ENCODE measurements at places on chromosomes 1 and 21.
A peak's percentile ranks its signal among the peaks of the same experiment; 100 is the strongest.

GRCh38 chr21:17631195-17631594 is 18.5 kb upstream of the BTG3 start:
- DNase-seq: no peak

GRCh38 chr1:20366463-20367115 is 75.9 kb downstream of the VWA5B1 start:
- peak; percentile 55 for DNase-seq

DNA sequence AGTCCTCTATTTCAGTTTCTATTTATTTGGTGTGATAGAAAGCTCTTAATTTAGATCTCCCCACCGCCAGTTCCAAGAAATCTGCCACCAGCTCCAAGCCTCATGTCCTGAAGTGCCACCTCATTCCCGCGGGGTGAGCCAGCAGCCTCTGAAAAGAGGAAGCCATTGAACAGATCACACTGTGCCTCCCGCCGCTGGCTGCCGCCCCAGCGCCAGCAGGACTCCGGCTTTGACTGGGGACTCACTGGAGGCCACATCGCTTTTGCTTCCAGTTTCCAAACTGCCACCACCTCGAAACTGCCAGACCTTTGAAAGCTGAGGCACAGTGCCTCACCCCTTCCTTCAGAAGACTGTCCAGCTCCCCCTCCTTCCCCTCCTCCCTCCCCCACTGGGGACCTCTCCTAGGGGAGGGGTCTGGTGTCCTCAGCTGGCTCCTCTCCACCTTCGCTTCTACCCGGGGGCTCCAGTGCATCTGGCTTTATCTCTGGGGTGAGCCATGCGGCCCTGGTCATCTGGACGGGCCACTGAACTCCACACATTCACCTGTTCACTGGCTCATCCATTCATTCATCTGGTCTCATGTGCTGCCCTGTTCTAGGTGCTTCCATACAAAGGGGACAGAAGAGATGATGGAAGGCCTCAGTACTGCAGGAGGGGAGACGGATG is 58.9 kb downstream of the VPS26C start:
- no peak for DNase-seq

- peak; percentile 61 for DNase-seq
Measured at GRCh38 chr1:2236695-2237677, 8.9 kb downstream of the SKI start.

- DNase-seq: no peak
Measured at GRCh38 chr1:44346878-44347277, 8.2 kb downstream of the ERI3 start.

GRCh38 chr1:223852337-223852736 is 6.6 kb upstream of the TP53BP2 start:
- no peak for DNase-seq

- DNase-seq: peak; percentile 78
Measured at GRCh38 chr1:31703431-31704270, at the start of gene COL16A1. Gene COL16A1, minus strand, starts transcription at chr1:31704017. Its CDS starts 1,824 bp downstream, at chr1:31702193.

DNA sequence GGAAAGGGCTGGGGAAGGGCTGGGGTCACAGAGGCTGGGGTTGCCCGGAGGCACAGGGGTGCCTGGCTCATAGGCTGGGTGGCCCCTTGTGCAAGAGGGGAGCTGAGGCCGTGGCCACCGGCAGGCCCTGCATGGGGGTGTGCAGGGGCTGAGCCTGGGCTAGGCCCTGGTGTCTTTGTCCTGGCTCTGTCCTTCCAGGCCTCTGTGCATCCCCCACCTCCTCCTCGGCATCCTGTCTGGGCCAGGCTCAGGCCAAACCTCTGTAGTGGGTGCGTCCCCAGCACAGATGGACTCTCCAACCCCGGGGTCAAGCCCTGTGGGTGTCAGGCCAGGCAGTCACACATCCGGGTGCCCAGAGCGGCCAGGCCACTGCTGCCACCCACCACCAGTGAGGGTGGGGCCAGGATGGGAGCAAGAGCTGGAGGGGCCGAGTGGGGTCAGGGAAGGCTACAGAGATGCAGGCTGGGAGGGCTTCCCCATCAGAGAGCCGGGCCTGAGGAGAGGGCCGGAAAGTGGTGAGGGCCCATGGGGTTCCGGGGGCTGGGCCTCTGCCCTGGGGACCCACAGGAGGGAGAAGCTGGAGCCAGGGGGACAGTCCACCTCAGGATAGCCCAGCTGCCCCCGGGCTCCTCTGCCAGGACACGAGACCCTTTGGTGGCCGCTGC is 19.4 kb downstream of the PANK4 start:
- no peak for DNase-seq

GRCh38 chr21:36461918-36462486 is 17.9 kb downstream of the CLDN14 start:
- DNase-seq: no peak

- no peak for DNase-seq
Measured at GRCh38 chr1:229086686-229087085, 184.2 kb upstream of the RAB4A start.

GRCh38 chr1:115237023-115237422 is 101.0 kb downstream of the NGF start:
- DNase-seq: no peak

- peak; percentile 71 for DNase-seq
Measured at GRCh38 chr1:47914218-47914938, 82.8 kb downstream of the TRABD2B start.

DNA sequence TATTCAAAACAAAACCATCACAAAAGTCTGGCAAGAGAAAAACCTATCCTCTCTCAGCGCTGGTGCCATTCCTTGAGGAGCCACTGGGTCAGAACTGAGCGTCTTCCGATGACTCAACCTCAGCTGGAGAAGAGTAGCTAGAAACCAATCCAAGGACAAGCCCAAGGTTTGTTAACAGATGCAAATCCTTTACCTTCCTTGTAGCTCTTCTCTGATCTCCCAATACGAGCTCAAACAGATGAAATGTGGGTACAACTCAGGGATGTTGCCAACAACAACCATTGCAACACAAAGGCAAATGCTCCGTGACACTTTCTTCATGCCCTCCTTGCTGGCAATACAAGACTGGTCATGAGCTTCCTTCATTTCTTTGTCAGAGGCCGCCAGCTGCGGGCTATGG is 337.1 kb downstream of the SIPA1L2 start:
- no peak for DNase-seq

DNA sequence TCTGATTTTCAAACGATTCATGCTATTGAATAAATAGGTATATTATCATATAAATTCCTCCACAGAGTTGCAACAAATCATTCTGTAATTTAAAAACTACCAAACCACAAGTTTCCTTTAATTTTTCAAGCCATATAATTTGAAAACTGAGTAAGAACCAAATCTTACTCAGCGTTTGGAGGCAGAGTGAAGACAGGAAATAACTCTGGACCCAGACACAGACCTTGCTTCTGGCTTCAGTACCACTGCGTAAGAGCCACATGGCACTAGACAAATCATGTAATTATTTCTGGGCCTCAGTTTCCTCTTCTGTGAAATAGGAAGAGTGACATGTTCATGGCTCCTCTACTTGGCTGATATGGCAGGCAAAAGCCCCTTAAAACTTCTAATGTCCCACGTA is 82.4 kb downstream of the SMYD2 start:
- no peak for DNase-seq

DNA sequence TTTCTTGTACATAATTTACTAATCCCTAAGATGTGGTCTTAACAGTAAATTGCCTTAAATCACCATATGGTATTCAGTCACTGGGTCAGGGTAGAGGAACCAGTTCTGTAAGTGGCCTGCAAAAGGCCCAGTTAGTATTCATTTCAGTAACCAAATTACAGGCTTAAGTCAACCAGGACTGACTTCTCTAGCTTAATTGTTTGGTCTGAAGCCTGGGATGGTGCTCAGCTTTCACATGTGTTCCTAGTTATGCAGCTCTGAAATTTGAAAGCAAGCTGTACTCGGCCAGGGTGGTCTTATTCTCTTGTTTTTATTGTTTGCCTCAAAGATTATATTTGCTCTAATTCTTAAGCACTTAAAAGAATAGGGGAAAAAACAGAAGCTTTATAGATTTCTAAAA is 144.6 kb downstream of the MAGI3 start:
- DNase-seq: peak; percentile 20

- DNase-seq: no peak
Measured at GRCh38 chr1:152495066-152495675, 15.4 kb upstream of the LCE5A start.

DNA sequence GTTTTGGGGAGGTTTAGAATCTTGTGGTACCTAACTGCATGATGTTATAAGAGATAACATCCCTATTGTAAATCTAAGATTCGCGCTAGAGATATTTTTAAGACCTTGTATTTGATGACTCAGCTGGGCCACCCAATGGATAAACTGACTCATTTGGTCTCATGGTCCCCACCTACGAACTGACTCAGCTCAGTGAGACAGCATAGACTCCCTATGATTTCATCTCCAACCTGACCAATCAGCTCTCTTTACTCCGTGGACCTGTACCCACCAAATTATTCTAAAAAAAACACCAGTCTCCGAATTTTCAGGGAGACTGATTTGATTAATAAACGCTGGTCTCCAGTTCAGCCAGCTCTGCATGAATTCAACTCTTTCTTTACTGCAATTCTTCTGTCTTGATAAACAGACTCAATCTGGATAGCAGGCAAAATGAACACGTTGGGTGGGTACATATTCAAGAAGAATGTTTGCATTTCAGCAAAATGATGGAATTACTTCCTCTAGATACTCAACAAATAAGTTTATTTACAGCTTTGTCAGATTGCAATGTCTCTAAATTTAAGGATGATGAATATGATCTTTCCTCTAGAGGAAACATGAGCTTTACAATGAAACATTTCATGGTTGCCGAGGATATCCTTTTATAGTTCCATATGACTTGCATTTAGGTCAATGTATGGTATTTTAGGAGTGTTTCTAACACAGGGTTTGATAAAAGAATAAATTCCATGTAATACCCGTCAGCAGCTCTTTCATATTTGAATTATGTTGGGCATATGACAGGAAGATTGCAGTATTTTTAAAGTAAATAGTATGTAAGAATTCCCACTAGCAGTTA is 516.6 kb upstream of the RGS18 start:
- DNase-seq: no peak

- no peak for DNase-seq
Measured at GRCh38 chr1:228037401-228038386, 30.9 kb downstream of the WNT3A start.

- DNase-seq: peak; percentile 90
Measured at GRCh38 chr21:38989745-38990423, 184.2 kb downstream of the ETS2 start.

- DNase-seq: no peak
Measured at GRCh38 chr21:35026617-35027562, 22.2 kb downstream of the RUNX1 start.

DNA sequence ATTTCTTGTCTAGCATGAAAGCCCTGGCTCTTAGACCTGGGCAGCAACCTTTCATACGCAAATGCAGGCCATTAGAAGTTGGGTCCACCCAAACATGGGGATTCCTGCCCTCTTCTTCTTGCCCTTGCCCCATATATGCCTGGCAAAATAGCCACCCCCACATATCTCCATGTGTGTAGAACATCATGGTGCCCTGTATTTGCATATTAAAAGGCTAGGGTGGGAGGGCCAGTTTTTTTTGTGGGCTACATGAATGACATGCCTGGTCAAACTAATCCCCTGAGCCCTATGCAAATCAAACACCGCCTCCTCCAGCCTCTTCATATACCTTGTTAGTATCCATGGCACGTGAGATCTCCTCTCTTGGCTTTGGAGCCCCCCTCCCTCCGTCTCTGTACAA is 24.7 kb downstream of the MFSD2A start:
- no peak for DNase-seq

DNA sequence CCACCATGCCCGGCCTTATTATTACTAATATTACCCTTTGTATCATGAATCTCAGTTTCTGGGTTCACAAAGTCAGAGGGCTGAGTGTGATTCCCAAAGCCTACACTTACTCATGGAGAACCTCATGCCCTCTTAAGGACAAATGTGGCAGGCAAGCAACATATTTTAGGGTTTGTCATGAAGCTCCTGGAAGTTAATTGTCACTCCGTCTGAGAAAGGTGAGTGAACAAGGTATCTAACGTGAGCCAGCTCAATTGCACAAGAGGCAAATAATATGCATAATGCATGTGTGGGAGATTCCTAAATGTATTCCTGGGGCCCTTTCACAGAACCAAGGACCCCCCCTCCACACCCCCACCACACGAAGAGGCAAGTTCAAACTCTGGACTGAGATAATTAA is 10.1 kb upstream of the TIAM1 start:
- DNase-seq: no peak

- no peak for DNase-seq
Measured at GRCh38 chr1:15810073-15810472, 2.6 kb upstream of the UQCRHL start.

- peak; percentile 49 for DNase-seq
Measured at GRCh38 chr1:79497193-79497773, 490.8 kb upstream of the ADGRL4 start.

- no peak for DNase-seq
Measured at GRCh38 chr1:194723067-194723466, 1536.7 kb upstream of the B3GALT2 start.

DNA sequence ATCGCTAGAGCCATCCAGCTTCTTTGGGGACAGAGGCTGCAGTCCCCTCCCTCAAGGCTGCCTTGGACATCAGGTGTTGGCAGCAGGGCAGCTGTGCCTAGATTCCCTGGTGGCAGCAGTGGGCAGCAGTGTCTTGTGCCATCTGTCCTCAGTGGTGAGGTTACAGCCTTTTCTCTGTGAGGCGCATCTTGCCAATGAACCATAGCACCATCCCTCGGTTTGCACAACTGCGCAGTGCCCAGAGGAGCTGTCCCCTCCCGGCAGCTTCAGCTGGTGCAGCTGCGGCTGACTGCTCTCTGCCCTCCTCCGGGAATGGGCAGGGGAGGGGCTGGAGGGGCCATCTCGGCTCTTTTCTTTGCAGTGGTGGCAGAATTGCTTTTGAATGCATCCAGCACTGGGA is 59.0 kb upstream of the C8B start:
- DNase-seq: peak; percentile 21

DNA sequence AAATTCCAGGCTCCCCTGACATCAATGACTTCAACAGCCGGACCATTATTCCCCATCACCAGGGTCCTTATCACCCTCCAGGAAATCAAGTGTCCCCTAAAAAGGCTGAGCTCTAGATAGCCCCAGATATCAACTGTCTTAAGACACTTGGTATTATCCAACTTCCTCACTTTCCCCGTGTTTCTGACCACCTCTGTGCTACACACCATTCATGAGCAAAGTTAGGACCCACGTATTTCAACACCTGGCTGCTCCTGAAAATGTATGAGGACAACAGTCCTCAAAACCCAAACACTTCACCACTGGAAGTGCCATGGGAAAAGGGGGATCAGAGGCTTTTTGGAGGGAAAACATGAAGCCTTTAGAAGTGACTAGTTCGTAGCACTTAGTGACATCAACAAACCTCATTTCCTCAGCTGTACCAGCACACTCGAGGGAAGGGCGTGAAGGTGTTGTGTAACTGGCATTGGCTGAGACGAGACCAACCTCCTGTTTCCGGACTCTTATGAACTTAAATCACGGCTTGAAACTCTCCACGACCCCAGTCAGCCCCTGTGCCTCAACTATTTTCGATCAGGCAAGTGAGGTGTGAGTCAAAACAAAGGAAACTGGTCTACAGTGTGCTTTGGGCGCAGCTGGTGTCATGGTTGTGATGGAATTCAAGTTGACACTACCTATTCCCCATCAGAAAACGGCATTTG is 4.1 kb upstream of the CHD5 start:
- no peak for DNase-seq

All from NCI-H69 (cell line).